AG20443 (cell line): ENCODE measurements at places on chromosomes 16 and 17.
A peak's percentile ranks its signal among the peaks of the same experiment; 100 is the strongest.

- peak; percentile 83 for DNase-seq
These were observed 37.5 kb downstream of the ERCC4 start for GRCh38 chr16:13957197-13958078.

DNA sequence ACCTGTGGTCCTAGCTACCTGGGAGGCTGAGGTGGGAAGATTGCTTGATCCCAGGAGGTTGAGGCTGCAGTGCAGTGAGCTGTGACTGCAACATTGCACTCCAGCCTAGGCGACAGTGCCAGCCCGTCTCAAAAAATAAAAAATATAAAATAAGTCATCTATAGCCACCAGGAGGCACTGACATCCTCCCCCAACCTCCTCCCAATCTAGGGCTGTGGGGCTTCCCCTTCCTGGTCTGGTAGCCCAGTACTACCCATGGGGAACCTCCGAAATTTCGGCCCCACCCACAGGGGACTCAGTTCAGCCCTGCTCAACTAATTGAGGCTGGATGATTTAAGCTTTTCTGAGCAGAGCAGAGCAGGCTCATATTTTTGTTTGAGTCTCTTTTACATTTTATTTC, 3.2 kb downstream of the ZSCAN10 start:
- peak; percentile 33 for DNase-seq

DNA sequence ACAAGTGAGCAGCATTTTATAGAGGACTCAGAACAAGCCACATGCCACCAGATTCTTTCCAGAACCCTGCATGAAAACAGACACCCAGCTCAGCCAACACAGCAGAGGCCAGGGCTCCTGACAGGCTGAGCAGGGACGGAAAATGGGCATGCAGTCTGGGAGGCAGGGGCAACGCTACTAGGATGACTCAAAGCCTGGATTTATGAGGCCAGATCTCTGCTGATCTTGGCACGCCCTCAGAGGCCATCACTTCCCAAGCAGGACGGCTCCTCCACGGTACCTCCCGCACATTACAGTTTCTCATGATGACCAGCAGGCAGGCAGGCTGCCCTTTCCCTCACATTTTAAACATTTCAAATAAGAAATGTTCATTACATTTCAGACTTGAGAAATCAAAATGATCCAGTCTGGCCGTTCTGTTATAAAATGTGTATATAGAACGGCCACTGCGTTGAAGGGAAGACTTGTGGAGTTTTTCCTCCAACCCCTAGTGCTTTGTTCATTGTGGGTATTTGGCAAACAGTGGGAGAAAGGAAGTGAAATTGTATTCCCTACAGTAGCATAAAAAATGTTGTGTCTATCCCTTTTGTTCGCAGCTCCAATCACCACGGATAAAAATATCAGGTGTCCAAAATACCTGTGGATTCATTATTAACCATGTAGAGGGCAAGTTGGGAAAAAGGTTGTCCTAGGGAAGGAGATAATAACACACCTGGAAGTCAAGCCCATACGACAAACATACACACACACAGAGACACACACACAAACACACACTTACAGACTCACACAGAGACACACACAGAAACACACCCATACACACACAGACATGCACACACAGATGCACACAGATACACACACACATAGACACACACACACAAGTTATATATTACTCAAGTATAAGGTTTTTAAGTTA, 64.8 kb upstream of the ADAMTS18 start:
- DNase-seq = peak; percentile 83

GRCh38 chr17:32783602-32784001, 93.3 kb downstream of the MYO1D start:
- DNase-seq = peak; percentile 56

DNA sequence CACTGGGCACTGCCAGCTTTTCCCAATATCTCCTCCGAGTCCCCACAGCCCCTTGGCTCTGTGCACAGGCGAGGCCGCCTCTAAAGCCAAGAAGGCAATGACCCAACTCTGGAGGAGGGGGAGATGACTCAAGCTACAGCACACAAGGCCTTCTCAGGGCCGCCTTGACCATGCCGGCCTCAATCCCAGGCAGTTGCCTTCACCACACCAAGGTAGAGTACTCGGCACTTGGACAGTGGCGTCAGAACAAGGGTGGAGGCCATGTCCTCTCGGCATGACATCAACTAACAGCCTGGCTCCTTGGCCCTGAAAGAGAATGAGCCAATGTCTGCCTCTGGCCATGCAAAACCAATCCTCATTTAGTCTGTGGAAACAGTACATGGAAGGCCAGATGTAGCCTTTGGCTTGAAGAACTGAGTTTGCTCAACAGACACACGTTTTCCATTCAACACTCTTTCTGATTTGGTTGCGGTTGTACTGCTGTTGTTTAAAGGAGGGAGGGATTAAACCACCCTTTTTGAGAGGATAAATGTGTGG, 139.6 kb downstream of the XYLT1 start:
- peak; percentile 81 for DNase-seq

- DNase-seq = peak; percentile 60
These were observed 19.2 kb downstream of the GJD3 start for GRCh38 chr17:40345161-40345993.

- no peak for DNase-seq
These were observed 4.0 kb downstream of the ITGAD start for GRCh38 chr16:31397096-31397660.

- no peak for DNase-seq
These were observed 39.0 kb upstream of the CDH1 start for GRCh38 chr16:68698091-68698490.

DNA sequence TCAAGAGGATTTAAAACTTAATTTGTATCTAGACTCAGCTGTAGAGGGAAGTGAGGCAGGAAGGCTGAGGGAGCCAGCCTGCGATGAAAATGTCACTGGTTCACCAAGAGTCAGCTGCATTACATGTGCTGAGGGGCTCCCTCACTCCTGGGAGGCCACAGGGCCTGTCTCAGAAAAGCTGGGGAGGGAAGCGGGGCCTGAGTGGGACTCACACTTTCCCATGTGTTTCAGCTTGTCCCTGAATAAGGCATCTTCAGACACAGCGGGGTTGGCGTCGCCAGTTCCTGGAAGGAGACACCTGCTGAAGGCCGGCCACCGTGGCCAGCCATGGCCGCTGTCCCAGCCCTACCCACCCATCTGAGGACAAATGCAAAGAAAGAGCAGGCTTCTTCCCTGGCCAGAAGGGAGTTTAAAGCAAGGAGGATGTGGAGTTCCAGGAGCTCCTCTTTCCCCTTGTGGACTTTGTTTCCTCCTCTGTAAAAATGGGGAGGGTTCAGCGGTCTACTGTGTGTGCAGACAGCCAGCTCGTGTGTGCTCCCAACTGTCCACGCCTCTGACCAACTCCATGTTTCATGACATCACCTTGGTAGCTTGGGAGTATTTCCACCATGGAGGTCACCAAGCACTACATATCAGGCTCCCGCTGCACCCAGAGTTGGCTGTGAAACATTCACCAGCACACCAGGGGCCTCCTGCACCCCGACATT, 19.2 kb upstream of the MRPS23 start:
- DNase-seq = no peak

DNA sequence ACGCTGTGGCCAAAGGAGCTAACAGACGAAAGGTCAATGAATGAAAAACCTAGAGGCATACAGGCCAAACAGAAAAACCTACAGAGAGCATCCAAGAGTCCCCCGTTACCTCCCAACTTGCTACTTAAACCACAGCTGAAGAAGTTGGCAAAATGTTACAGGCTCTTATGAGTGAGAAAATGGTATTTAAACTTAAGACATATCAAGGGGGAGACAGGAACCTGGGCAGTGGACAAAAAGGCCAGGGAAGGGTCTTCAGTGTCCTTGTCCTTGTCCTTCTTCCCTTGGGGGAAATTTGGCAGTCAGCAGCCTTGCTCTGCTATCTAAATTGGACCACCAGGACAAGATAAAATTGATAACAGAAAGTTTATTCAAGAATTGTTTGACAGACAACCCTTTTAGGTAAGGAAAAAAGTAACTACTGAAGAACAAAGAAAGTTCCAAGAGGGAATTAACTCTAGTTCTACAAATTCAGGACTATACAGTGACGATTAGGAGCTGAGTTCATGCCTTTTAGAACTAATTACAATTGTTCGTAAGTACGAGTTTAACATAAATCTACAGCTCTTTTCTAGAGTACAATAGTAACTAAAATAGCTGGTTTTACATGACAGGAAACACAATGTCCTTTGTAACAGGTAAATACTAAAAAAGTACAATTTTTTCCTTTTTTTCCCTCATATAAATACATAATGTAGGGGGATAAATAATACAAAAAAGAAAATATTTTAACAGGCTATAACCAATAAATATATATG, 3.8 kb upstream of the HOXB2 start:
- no peak for DNase-seq

DNA sequence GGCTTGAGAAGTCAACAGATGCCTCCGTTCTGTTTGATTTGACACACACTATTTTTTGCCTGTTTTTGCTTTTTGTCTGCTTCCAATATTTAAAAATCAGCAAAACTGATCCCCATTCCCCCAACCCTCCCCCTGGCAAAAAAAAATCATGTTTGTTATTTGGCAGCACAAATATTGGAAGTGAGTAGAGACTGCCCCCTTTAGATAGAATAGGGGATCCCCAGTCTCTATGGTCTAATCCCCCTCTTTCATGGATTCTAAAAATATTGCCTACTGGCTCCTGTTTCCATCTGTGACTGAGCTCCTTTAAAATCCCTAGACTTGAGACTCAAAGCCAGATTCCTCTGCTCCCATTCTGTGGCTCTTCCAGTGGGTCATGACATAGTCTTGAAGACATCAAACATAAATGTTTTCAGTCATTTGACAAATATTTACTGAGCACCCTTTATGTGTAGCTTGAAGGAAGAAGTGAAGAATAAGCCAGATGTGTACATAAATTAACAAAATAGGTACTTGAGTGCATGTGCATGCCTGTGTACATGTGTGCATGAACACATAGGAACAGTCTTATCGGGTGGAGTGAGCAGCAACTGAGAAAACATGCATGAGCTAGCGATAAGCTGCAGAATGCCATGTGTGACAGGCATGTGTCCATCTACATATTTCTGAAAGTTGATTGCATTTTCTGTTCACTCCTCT, 101.2 kb downstream of the SALL1 start:
- DNase-seq = no peak

DNA sequence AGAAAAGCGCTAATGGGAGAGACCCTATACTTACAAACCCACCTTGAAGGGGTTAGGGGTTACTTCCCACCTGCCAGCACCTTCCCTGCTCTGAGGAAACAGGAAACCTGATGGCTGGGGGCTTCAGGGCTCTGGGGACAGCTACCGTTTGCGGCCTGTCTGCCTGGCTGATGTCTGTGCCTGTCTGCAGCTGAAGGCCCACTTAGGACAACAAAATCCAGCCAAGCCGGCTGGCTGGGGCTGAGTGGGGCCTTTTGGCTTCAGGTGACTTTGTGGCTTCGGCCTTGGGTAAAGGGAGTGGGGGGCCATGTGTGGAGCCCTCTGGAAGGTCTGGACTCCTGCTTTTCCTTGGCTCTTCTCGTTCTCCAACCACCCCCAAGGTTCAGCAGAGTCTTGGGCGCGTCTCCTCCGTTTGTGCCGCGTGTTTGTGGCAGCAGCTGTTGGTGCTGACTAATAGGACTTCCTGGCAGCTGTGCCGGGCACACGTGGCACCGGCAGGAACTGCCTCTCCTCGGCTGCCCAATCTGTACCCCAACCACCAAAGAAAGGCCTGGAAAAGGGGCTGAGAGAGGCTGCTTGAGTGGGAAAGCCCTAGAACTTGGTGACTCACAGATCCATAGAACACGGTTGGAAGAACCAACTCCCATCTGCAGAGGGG, 186.7 kb downstream of the MSI2 start:
- DNase-seq = peak; percentile 34

GRCh38 chr16:66948134-66948836, 12.8 kb upstream of the CES3 start:
- DNase-seq = peak; percentile 54

GRCh38 chr16:46828943-46829342, 2.0 kb downstream of the C16orf87 start:
- DNase-seq = no peak

GRCh38 chr17:29568331-29569244, at the start of gene TP53I13:
TP53I13 (plus strand) TSS chr17:29568701; CDS start chr17:29568759, 58 bp downstream.
- DNase-seq = peak; percentile 93

DNA sequence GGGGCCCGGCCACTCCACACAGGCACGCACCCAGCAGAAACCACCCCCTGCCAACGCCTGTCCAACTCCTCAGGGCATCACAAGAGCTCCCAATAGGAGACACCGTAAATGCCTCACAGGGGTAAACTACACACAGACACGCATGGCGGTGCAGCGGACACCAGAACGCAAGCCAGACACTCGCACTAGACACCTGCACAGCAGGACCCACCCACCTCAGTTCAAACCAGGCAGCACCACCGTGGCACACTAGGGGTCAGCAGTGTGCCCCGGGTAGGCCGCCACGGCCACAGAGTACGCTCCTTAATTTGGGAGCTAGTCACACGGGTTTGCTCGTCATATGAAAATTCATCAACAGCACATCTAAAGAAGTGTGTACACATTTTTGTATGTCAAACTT, 3.4 kb downstream of the SLC38A10 start:
- peak; percentile 88 for DNase-seq

GRCh38 chr17:40485851-40486521, 15.4 kb downstream of the TNS4 start:
- peak; percentile 90 for DNase-seq

DNA sequence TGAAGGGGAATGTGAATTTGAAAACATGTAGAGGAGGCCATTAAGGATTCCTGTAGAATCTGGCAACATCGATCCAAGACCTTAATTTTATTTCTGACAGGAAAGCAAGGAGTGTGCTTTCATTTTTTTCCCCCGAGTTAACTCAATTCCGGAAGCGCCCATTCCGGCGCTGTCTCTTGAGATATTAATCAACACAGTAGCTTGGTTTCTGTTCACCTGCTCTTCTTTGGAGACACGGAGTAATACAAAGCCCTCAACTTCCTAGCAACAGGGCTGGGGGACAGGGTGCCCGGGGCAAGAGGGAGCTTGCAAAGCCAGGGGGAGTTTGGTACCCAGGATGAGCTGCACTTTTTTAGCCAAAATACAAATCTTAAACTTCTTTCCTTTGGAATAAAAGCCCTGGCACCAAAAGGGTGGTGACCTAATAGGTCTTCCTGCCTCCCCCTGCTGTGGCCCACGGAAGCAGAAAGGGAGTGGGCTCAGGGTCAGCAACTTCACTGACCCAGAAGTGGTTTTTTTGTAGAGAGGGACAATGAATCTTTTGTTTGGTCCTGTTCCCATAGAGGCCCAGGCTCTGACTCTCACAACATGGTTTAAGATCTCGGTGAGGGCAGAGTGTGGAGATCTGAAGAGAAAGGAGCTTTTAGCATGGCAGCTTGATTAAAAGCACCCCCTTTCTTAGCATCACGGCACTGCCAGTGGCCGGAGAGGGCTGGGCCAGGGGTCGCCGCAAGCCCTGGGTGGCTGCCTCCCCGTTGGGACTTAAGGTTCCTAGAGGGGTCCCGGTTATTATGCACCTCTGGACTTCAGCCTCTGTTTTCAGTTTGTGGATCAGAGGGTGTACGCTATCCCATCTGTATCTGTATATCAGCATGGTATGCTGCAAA, 207.3 kb downstream of the CCDC182 start:
- DNase-seq = no peak

- DNase-seq = no peak
These were observed 3.7 kb downstream of the TNK1 start for GRCh38 chr17:7384489-7385081.

GRCh38 chr17:48546924-48547807, 2.3 kb upstream of the HOXB2 start:
- no peak for DNase-seq
